ENCODE measurements at places on chromosomes 7 and 10.

DNA sequence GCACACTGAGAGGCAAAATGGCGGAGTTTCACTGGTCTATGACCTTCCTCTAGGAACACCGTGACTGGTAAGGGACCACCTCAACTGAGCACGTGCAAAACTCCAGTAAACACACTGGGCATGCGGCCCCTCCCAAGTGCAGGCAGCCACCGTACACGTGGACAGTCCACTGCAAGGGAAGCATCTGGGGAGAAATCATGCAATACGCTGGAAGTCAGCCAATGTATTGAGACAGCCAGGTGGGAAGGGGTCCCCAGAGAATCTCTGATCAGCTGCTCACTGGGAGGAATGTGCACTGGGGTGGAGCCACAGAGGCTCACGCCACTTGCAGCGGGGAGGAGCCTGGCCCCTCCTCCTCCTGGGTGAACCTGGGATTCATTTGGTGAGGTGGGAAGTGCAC is 49.3 kb downstream of the CFAP46 start:
- DNase-seq, result no peak

DNA sequence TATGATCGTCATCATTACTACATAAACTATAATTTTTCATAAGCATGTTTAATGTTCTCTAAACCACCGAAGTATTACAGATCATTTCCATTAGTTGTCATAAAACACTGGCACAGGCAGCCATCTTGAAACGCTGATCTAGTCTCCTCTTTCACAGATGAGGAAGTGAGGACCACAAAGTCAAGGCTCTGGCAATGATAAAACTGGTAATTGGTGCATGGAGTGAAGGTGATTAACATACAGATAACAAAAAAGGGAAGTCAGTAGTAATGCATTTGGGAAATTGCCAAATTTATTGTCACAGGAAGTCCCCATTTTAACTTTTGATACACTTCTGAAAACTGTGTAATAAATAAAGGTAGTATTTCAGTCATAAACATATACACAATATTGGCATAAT is 49.3 kb downstream of the FBXL13 start:
- DNase-seq, result no peak

DNA sequence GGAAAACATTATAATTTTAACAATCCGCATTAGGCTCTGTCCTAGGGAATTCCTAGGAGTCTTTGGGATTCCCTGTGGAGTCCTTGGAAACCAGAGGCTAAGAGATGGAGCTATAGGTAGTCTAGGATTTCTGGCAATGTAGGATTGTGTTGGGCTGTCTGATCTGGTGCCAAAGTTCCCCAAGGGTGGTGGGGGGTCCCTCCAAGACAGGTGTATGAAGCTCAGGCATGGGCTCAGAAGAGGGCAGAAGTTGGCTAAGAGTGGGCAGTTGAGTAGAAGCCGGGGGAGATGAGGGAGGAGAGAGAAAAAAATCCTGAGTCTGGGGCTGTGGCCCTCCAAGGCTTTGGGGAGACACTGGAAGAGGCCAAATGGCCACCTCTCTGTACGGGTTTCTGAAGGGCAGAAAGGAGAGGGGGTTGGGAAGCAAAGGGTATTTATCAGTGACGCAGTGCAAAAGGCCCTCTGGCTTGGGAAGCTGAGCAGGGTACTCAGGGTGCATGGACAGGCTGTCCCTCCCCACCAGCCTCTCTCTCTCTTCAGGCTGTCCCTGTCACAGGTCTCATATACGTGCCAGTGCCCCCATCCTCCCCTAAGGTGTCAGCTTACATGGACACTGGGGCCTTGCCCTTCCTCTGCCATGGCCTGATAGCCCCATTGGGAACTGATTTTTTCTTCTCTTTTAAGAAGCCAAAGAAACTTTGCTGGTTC is 929 bp downstream of the HOXA6 start:
- DNase-seq, result no peak

DNA sequence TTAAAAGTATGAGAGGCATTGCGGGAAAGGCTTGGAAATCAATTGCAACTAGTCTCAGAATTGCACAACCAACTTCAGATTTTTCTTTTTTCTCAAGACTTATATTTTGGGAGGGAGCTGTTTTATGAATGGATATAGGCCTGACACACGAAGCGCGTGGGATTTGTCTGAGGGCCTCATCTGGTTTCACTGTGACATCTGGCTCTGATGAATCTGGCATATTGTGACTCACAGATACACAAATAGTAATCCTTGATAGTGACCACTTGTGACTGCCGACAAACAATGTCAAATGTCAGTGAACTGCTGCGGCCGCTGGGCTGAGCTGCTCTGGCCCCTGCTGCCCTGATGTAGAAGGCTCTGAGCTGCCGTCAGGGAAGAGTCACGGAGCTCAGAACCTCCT is 655.1 kb downstream of the INHBA start:
- DNase-seq, result no peak

DNA sequence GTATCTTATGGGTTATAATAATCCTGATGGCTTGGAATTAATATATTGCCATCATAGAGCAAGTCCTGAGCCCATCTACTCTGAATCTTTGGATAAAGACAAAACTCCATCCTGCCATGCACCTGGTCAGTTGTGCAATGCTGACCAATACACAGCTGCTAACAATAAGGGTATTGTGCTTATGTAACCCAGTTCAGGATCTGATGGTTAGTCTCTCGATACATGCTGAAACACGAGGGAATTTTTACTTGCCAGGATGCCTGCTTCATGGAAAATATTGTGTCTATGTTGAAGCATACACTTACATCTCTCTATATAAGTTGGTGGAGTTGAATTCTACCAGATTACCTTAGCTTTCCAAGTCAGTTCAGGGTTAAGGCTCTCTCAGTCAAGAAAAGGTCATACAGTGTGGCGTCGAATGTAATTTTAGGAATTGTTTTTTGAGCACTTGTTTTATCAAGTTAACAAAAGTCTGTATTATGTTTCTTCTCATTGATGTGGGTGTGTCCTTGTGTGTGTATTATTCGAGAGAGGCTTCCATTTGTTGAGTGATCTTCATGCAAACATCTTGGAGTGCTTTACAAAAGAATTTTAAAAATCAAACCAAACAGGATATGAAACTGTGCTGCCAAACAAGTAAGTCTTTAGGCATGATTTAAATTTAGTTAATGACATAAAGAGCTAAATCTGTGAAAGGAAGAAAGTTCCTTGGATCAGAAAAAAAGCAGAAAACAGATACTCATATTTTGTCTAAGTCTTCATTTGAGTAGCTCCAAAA is 449.1 kb downstream of the SUGCT start:
- no peak for DNase-seq

DNA sequence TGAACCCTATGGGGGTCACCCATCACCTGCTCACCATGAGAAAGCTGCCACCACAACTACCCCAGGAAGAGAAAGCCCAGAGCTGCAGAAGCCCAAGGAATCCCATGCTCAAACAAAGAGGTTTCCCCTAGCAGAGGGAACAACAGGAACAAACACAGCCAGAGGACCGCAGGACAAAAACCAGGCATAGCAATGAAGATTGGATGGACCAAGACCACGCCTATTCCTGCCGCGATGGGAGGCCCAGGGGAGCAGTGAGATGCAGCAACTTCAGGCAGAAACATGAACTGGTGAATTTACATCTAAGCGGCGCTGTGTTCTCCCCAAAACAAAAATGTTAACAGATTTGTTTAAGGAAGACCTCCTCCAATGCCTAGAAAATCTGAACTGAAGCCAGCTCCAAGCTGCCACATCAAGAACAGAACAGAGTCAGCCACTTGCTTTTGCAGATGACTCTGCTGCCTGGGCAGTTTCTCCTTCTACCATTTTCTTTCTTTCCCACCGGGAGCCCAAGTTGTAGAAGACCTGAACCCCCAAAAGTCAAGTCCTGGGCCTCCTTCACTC is 134.2 kb upstream of the NEBL start:
- no peak for DNase-seq

DNA sequence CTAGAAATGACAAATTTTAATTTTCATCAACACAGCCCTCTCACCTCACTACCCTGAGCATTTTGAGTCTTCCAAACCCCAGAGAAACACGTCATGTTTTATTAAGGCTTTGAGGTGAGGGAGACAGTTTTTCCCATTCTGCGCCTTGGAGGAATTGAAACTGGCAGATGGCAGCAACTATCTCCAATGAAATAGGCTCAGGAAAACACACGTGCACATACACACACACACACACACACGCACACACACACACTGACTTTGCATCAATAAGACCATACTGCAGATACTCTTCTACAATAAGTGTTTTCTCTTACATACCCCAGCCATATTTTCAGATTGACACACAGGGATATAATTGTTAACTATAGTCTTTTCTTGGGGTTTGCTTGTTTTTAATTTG is 3.2 kb upstream of the SFTPA2 start:
- no peak for DNase-seq

- DNase-seq, result no peak
Measured at GRCh38 chr7:101905203-101905865, 87.9 kb downstream of the CUX1 start.

DNA sequence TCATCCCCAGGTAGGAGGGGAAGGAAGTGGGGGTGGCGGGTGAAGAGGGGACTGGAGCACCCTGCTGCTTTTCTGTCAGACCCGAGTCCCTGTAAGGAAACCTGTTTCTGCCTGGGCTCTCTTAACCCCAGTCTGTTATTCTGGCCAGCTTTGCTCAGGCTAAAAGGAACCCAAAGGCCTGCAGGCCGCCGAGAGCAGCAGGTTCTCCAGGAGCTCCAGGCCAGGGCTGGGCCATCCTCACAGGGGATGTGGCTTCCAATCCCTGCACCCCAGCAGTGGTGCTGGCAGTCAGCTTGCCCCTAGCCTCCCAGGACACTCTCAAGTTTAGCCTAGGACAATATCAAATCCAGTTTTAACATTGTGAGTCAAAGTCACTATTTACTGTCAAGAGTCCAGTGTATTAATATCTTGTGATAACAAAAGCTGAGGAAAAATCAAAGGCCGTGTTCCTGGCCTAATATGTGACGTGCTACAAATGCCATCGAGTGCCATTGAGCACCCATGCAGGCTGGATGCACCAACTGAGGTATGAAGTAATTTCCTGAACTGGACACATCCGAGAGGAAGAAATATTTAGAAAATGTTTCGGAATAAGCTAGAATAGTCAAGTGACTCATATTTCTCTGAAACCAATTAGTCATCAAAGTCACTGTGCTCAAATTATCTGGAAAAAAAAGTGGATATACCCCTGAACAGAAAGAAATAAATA is 7.0 kb downstream of the PKD1L1 start:
- DNase-seq, result no peak

DNA sequence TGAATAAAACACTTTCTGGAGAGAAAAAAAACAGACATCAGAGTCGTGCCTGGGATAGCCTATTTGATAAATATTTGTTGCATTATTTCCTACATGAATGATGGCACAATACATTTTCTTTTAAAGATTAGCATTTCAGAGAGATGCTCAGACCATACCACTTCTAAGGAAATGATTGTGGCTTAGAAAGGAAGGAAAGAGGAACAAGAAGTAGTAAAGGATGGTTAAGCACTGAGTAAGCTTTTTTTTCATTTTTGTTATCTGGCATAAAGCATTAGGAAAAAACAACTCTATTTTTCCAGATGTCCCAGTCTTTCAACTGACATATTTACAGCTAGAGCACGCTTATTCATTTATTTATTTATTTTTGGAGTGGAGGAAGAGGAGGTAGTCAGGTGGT is 258.8 kb upstream of the TEX47 start:
- no peak for DNase-seq

DNA sequence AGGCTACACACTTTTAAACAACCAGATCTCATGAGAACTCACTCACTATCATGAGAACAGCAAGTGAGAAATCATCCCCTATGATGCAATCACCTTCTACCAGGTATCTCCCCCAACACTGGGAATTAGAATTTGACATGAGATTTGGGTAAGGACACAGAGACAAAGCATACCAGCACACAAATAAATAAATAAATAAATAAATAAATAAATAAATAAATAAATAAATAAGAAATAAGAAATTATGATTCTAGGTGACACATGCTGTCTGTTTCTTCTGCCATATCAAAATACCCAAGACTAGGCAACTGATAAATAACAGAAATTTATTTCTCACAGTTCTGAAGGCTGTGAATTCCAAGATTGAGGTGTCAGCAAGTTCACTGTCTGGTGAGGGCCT is 87.2 kb upstream of the CYP2C9 start:
- no peak for DNase-seq

DNA sequence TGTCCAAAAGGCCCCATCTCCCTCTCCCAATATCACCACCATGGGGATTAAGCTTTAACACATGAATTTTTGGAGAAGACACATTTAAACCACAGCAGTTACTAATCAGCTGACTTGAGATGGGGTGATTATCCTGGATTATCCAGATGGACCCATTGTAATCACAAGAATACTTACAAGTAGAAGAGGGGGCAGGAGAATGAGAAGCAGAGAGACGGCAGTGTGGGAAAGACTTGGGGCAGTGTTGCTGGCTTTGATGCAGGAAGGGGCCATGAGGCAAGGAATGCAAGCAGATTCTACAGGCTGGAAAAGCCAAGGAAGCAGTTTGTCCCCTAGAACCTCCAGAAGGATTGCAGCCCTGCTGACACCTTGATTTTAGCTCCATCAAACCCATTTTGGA is 30.7 kb upstream of the INMT start:
- no peak for DNase-seq

DNA sequence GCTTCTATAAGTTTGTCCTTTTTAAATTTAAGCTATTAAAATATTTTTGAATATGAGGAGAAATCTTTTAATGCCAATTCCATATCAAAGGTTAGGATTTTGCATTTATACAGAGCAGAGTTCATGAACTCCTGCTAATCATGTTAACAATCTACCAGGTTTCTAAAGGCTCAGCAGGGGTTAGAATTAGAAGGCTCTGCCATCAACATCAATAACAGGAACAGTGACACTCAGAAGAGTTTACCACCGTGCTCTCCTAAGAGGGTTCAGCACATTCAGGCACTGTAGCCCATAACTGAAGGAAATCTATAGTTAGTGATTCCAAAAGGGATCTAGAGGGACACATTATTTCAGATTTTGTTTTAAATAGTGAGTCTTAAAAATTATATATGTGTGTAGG is 100.1 kb downstream of the HOXA1 start:
- no peak for DNase-seq

DNA sequence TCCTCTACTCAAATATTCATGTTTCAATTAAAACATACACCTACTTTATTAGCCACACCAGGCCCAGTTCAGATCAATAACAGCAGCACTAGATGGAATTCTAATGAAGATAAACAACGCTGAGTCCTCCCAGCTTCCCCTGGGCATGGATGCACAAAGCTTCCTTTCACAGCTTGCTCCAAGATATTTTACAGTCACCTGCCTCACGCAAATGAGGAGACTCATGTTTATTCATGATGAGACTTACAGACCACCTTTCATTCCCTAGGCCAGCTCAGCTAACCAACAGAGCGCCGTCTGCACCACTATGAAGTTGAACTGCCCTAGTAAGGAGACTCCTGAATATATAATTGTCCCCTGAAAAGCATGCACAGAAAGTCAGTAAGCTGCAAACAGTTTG is 283.0 kb upstream of the AOAH start:
- DNase-seq, result no peak

- DNase-seq, result no peak
Measured at GRCh38 chr7:46015107-46015868, 94.2 kb upstream of the IGFBP3 start.

GRCh38 chr7:44114586-44115310 is 8.6 kb downstream of the POLD2 start:
- no peak for DNase-seq

GRCh38 chr10:117967149-117967650 is 79.5 kb downstream of the RAB11FIP2 start:
- peak; percentile 61 for DNase-seq

- DNase-seq, result no peak
Measured at GRCh38 chr7:128939075-128939860, 1.5 kb downstream of the IRF5 start.

Measured in NCI-H774 (cell line).